ENCODE measurements at places on chromosomes 4 and X.

GRCh38 chrX:153634236-153634635 lies 12.8 kb upstream of the DUSP9 start:
- no peak for DNase-seq

- no peak for DNase-seq
These were observed 269.0 kb upstream of the CXXC4 start for GRCh38 chr4:104763554-104764222.

DNA sequence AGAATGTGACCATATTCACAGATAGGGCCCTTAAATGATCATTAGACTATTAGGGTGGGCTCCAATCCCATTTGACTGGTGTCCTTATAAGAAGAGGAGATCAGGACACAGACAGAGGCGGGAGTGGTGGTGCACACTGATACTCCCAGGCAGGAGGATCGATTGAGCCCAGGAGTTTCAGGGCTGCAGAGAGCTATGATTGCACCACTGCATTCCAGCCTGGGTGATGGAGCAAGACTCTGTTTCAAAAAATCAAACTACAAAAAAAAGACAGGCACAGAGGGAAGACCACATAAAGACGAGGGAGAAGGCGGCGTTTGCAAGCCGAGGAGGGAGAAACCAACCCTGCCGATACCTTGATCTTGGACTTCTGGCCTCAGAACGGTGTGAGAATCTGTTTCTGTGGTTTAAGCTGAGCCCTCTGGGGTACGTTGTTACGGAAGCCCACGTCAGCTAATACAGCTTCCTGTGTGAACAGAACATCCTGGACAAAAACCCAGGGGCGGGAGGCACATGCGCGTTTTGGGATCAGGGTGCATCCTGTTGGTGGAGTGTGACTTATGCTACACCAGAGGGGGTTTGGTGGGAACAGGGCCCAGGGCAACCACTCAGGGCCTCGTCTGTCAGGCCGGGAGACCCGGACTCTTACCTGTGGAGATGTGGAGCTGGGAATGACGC lies 211.8 kb upstream of the PSAPL1 start:
- no peak for DNase-seq

- no peak for DNase-seq
These were observed 2.0 kb upstream of the CXorf66 start for GRCh38 chrX:139967300-139967699.

- DNase-seq: no peak
These were observed 12.2 kb downstream of the ITIH6 start for GRCh38 chrX:54785901-54786300.

DNA sequence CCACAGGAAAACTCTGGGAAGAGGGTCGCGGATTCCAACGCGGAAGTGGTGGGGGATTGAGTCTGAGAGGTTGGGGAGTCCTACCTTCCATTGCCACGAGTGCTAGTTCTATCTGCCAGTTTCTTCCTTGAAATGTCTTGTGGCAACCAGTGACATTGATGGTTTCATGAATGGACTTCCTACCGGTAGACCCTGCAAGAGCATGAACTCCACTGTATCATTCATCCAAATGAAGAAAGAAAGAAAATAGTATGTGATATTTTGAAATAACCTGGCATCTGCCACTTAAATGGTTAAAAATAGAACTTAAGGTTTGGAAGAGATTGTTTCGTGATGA lies 1.1 kb upstream of the SLC10A7 start:
- DNase-seq: no peak

GRCh38 chrX:20274121-20274520 lies 7.4 kb upstream of the RPS6KA3 start:
- DNase-seq: no peak

DNA sequence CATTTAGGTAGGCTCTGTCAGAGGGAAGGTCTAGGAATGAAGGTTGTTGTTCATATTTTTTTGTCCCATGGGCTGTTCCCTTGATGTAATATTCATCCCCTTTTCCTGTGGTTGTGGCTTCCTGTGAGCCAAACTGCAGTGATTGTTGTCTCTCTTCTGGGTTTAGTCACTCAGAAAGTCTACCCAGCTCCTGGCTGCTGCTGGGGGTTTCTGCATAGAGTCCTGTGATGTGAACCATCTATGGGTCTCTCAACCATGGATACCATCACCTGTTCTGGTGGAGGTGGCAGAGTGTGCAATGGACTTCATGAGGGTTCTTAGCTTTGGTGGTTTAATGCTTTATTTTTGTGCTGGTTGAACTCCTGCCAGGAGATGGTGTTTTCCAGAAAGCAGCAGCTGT lies 122.8 kb downstream of the ZC4H2 start:
- DNase-seq: no peak

- no peak for DNase-seq
These were observed 56.5 kb downstream of the ANTXR2 start for GRCh38 chr4:80016506-80016905.

DNA sequence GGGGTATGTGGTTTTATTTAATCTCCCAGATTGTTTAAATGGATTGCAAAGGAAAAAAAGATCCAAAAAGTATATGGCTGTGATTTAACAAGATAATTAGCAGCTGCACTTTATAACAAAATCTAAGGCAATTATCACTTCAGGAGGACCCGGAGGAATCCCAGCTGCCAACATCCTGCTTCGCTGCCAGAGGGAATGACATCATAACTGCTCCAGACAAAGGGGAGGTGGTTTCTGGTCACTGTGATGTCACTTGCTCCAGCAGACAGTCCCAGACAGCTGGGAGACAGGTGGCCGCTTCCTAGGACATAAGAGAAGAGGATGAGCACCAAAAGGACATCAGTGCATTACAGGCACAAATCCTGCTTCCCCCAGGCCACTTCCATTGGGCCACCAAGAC lies 371.0 kb downstream of the BCOR start:
- DNase-seq: no peak

GRCh38 chr4:88441696-88442095 lies 15.2 kb upstream of the HERC5 start:
- DNase-seq: no peak

DNA sequence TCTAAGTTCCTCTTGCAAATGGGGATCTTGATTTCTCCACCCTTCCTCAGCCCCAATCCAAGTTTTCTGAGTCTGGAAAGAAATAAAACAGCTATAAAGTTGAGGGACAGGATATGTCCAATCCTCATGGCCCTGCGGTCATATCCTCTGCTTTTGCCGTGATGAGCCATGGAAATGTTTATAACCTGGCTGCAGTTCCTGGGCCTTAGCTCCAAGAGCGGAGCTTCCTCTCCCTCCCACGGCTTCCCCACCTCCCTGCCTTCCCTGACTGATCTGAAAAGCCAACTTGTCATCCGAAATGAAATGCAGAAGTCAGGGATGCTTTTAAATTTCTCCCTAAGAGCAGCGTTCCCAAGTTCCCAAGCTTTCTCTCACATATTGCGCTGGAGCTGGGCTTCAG lies 221.5 kb upstream of the SFRP2 start:
- DNase-seq: no peak

- no peak for DNase-seq
These were observed 65.4 kb downstream of the RTL3 start for GRCh38 chrX:78593701-78594100.

- no peak for DNase-seq
These were observed 112.0 kb upstream of the NDP start for GRCh38 chrX:44085209-44085608.

- no peak for DNase-seq
These were observed 685 bp downstream of the TASL start for GRCh38 chrX:30576881-30577280.

- no peak for DNase-seq
These were observed 59.2 kb downstream of the GLUD2 start for GRCh38 chrX:121106484-121107235.

- DNase-seq: no peak
These were observed 87.9 kb downstream of the NHS start for GRCh38 chrX:17462881-17463280.

DNA sequence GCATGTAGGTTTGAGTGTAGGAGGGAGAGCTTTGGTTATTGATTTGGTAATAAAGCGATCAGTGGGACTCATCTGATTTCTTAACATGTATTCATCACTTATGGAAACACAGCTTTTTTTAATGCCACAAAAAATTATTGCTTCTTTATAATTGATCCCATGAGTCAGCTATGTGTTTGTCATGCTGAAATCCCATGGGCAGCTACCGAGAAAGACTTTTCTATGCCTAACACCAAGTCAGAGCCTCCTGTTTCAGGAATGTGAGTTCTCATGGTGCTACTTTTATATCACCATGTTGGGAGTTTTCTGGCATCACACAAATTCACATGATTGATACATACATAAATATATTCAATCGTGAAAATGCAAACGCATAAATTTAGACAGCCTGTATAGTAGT lies 165.7 kb downstream of the RAPGEF2 start:
- no peak for DNase-seq

- no peak for DNase-seq
These were observed 3.7 kb upstream of the FAT1 start for GRCh38 chr4:186727169-186727976.

DNA sequence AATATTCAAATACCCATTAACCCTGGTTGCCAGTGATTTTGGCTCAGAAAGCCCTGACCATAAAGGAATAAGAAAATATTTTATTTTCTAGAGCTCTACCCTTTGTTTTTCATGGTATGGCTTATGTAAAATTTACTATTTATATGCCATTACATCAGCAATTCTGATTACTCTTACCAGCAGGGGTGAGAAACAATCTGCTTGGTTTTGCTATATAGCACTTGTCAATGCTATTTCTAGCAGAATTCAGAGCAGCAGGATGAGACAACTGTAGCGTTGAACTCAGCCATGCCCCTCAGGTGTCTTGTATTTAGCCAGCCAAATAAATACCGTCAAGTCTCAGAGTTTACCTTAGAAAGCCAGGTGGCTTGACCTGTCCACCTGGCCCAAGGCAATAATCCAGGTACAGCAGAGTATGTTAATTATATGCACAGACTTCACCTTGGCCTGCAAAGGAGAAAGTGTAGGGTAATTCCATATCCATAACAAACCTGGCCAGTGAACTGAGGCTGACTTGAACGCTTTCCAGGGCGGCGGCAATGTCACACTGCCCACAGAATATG lies 1303.5 kb downstream of the RAPGEF2 start:
- DNase-seq: no peak

- no peak for DNase-seq
These were observed 32.4 kb downstream of the ATP8A1 start for GRCh38 chr4:42624551-42624950.

- DNase-seq: no peak
These were observed 414.1 kb downstream of the ADGRL3 start for GRCh38 chr4:61614231-61614630.

GRCh38 chr4:79164907-79165610 lies 160.8 kb downstream of the NAA11 start:
- no peak for DNase-seq

- DNase-seq: no peak
These were observed 252.7 kb downstream of the CENPC start for GRCh38 chr4:67292636-67293035.

GRCh38 chr4:152885185-152885584 lies 50.9 kb upstream of the FHDC1 start:
- no peak for DNase-seq

GRCh38 chrX:100625985-100626491 lies 10.6 kb downstream of the TSPAN6 start:
- no peak for DNase-seq

DNA sequence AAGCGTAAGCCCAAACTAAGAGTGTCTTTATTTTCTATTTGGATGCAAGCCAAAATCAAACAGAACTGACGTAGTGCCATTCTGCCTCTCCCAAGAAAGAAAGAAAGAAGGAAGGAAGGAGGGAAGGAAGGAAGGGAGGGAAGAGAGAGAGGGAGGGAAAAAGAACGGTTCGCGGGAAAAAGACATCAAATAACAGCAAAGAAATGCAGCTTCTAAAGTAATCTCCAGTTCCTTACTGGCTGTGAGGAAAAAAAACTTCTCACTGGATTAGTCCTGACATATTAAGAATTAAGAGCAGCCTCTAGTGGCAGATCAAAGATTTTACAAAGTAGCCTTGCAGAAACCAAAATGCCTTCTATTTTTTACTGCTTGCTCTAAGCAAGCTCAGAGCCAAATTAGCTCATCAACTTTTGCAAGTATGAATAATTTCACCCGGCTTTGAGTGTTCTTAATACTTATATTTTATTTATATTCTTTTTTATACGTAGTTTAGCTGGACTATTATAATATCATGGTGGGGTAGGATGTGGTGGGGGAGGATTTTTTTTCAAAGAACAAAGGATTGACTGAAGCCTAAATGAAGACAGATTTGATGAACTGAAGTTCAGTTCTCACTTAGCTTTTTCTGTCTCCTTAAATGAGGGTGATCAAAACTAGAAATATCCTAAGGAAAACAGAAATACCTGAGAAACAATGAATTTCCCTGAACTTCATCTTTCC lies 36.6 kb downstream of the PITX2 start:
- no peak for DNase-seq

DNA sequence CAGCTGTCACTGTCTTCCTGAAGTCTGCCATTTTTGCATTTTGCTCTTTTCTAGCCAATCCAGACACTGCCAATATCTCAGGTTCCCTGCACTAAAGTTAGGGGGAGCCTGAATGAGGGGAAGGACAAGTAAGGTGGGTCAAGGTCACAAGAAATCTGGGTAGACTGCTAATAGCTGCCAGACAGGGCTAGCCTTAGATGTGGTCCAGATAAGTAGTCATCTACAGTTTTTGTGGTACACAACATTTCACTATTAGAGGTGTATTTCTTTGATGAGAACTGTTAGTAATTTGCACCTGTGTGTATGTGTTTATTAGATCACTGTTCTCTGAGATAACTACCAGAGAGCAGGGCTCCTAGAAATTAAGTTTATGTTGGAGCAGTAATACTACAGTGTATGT lies 9.4 kb downstream of the LHFPL1 start:
- DNase-seq: no peak

DNA sequence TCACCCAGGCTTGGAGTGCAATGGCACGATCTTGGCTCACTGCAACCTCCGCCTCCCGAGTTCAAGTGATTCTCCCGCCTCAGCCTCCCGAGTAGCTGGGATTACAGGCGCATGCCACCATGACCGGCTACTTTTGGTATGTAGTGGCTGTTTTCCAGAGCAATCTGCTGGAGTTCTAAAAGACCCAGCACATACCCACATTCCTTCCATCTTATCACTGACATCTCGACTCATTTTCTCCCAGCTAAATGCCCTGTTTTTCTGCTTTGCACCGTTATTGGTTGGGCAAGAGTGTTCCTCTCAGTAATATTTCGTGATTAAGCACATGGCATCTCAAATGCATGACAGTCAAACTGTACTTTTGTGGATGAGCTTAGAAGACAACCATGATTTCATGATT lies 53.7 kb downstream of the PRKX start:
- DNase-seq: no peak

GRCh38 chr4:121685257-121685656 lies 11.5 kb downstream of the ANXA5 start:
- no peak for DNase-seq

DNA sequence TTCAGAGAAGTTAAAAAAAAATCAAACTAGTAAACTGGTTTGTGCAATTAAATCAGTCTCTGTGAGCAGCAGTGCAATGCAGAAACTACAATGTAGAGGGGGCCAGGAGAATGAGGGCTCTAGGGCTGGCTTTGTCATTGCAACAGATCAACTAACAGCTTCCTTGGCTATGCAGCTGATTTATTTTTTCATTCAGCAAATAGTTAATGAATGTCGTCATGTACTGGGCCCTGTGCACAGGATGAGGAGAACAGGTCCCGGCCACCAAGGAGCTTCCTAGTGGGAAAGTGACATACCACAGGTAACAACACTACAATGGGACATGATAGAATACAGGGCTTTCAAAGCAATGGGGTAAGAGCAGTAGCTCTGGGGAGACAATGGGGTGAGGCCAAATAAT lies 190.1 kb downstream of the NSUN7 start:
- no peak for DNase-seq
